ENCODE measurements at places on chromosomes 5 and 9.

GRCh38 chr5:107474716-107475489 lies 195.8 kb downstream of the EFNA5 start:
- no peak for DNase-seq

- no peak for DNase-seq
These were observed 20.1 kb downstream of the SYK start for GRCh38 chr9:90821697-90822096.

- DNase-seq, result no peak
These were observed 60.8 kb downstream of the FOXD1 start for GRCh38 chr5:73387601-73388305.

GRCh38 chr9:109721001-109721400 lies 59.0 kb upstream of the PALM2AKAP2 start:
- DNase-seq, result no peak

GRCh38 chr9:107819772-107820565 lies 330.4 kb upstream of the KLF4 start:
- DNase-seq, result no peak

DNA sequence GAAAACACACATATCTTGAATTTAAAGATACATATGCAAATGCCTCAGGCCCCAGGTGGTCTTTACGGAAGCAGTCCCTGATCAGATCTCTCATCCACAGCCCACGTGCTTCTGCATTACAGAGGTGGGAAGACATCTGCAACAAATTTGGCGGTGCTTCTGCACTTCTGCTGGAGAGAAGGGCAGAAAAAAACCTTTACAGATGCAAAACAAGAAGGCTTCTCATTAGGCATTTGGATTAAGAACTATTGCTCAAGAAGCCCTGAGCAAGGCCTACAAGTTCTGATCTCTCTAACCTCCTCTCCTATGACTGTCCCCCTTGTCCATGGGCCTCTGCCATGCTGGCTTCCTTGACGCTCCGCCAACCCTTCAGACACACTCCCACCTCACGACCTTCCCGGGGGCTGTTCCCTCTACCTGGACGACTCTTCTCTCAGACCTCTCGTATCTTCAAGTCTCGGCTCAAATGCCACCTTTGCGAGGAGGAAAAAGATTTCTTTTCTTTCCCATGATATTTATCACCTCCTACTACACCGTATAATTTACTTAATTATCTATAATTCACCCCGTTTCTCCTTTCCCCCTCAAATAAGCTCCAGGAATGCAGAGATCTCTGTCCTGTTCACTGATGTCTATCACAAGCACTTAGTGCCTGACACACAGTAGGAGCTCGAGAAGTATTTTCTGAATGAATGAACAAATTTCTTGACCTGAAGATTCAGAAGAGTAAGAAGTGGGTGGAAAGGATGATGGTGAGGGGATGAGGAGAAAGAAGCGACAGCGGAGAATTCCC lies 1.1 kb downstream of the MTMR12 start:
- no peak for DNase-seq

DNA sequence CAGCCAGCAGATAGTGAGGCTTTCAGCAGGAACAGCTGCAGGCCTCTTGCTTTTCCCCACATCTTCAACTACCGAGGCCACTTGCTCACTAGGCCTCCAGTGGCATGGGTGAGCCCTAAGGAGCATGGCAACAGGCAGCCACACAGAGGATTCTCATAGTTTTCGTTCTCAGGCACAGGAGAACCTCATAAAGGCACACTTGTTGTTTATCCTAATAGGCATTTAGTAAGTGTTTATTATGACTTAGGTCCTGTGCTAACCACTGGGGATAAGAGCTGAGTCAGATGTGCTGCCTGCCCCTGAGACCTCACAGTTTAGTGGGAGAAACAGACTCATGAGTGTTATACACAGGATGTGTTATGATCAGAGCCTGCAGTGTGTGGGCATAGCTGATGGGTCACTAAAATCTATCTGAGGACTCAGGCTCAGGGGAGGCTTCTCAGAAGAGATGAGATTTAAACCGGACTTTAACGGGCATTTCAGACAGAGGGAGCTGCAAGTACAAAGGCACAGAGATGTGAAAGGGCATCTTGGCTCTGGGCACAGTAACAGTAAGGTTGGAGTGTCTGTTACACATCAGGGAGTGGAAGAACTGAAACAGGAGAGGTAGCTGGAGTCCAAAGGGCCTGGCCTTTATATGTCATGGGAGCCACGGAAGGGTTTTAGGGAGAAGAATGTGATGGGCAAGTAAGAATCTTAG lies 21.0 kb upstream of the HEMGN start:
- no peak for DNase-seq

DNA sequence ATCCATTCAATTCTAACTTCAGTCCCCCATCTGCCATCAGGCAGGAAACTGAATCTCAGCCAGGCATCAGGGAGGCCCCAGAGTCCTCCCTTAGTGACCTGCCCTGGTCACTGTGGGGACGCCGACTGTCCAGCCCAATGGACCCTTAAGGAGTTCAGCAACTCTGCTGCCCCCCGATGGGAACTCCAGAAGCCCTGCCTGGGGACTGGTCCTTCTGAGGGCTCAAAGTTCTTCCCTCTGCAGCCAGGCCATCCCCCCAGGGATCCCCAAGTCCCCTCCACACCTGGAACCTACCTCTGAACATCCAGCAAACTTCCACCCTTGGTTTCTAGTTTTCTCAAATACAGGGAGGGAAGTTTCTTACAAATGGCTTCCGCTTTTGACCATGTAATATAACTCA lies 76.8 kb downstream of the UBE2QL1 start:
- no peak for DNase-seq

- no peak for DNase-seq
These were observed 60.1 kb downstream of the PDE4D start for GRCh38 chr5:59833448-59833847.

DNA sequence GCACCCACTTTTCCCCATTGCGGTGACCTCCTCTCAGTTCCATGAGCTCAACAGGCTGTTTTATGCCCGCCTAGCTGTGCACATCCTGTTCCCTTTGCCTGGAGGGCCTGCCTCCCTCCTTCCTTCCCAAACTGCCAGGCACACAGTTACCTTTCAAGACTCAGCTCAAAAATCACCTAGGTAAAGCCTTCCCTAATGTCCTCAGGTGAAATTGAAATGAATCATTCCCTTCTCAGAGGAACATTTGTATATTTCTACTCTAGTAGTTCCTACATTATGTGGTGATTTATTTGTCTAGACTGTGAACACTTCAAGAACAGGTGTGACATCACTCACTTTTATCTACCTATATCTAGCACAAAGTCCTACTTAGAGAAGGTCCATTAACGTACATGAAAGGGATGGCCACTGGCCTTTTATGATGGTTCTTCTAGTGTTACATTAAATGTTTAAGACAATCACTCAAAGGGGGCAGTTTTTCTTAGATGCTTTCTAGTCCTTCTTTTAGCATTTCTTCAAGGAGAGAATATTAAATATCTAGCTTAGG lies 103.5 kb upstream of the EQTN start:
- DNase-seq, result no peak

DNA sequence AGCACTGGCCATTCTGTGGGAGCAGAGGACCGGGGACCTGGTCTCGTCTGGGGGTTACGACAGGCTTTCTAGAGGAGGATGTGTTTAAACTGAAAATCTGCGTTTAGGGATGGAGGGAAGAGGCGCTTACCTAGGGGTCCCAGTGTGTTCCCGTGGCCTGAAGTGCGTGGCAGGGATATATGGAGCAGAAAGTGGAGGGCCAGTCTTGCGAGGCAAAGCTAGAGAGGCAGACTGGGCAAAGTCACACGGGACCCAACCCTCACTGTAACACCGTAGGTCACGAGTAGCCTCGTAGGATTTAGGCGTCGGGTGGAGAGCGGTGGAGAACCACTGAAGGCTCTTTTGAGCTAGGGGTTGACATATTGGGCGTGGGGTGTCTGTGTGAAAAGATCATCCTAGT lies 32.8 kb upstream of the POMT1 start:
- DNase-seq, result no peak

DNA sequence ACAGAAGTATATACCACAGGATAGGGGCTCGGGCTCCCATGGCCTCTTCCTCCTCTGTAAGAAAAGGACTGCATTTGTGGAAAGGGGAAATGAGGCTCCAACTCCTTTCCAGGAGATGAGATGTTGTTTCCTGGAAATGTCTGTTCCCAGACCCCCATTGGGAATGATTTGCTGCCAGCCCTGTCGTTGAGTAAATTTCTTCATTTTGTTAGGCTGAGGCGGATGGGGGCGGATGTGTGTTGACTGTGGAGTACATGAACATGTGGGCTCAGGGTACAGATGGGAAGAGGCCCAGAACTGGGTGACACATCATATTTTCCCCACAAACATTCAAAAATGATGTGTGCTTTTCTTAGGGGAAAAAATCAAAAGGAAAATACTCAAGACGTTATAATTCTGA lies 28.8 kb upstream of the TNFAIP8 start:
- DNase-seq, result no peak

GRCh38 chr5:169421677-169422076 lies 120.7 kb upstream of the SLIT3 start:
- no peak for DNase-seq

- DNase-seq, result no peak
These were observed 117.9 kb upstream of the CDH18 start for GRCh38 chr5:20105915-20106314.

- no peak for DNase-seq
These were observed 453.7 kb downstream of the LRRC70 start for GRCh38 chr5:63032343-63032742.

DNA sequence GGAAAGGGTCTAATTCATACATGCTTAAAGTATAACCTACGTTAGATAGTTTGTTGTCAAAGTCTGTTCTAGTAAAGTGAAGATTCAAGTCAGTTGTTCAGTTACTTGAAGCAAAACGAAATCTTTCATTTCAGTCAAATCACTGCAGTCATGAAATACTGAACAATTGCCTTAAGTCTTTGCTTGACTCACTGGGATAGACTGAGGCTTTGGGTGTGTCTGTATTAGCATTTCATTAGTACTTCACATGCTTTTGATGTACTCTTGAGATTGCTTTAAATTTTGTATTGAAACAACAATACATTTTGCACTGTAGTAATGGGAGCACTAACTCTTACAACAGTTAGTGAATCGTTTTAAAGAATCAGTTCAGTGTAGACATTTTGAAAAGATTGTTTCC lies 4.0 kb upstream of the CMYA5 start:
- no peak for DNase-seq

DNA sequence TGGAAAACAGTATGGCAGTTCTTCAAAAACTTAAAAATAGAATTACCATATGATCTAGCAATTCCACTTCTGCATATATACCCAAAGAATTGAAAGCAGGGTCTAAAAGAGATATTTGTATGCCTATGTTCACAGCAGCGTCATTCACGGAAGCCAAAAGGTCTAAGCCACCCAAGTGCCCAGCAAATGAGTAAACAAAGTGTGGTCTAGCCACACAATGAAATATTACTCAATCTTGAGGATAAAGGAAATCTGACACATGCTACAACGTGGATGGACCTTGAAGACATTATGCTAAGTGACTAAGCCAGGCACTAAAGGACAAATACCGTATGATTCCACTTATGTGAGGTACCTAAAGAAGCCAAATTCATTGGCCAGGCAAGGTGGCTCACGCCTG lies 11.1 kb upstream of the MED27 start:
- DNase-seq, result no peak

DNA sequence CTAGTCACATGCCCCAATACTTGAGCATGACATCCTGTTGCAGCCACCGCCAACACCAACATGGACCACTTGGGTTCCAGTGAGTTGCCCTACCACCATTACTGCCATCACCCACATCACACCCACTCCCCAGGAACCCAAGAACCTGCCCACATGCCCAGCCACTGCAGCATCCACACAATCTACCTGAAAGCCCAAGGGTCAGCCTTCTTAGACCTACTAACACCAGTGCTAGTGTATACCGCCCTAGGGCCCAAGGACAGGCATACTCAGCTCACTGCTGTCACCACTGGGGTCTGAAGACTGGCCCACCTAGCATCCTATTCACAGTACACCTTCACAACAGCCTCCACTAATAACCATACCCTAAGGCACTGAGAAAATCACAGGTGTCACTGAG lies 82.0 kb downstream of the SYK start:
- no peak for DNase-seq

DNA sequence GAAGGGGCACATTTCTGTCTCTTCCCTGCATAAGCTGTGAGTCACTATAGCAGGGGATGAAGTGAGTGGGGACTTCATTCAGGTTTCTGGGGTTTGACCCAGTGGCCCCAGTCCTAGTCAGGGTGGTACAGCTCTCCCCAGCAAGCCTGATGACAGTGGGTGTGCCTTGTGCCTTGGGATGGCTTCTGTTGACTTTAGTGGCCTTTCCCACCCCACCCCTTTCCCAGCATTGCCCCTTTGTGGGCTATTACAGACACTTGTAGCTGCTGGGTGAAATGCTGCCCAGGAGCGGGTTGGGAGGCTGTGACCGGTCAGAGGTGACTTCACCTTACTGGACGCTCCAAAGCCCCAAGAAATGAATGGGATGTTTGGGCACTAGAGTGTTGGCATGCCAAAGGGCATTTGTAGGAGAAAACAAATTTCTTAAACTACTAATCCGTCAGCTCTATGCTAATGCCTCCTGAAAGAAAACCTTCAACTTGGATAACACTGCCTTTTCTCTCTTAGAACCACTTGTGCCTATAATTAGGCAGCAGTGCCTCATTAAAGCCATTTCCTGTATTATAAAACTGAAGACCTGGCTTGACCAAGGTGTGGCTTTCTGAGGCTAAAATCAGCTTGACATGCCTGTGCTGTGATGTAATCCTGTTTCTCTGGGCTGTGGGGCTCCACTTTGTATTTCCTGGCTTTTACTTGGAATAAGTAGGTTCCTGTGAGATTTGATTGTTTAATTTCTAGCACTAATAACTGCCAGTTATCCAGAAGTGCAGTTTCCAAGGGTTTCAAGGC lies 119.0 kb upstream of the SLC25A48 start:
- DNase-seq, result no peak

DNA sequence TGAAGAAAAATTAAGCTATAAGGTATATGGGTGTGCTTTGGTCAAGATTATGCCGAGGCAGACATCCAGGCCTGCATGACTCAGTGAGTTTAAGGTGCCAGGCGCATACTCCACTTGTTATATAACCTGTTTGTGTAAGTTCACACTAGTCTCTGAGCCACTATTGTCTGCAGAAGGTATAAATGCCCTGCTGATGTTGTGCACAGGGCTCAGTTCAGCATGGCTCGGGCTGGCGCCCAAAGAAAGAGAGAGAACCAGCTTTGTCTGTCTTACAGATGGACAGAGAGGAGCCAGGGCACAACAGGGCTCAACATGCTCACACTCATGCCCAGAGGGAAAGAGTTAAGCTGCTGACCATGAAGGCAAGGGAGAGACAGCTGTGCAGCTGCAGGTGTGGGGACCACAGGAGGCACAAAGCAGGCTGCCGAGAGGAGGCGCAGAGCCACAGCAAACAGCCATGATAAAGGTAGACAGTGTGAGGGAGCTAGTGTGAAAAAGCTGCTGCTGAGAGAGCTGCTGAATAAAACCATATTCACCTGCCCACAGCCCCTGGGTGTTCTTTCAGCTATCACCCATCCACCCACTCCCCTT lies 1587.6 kb upstream of the C9orf72 start:
- DNase-seq, result no peak

All from BE2C (cell line).